Suprapubic skin (tissue), 4 donors: ENCODE measurements at places on chromosomes 1 and 21.

DNA sequence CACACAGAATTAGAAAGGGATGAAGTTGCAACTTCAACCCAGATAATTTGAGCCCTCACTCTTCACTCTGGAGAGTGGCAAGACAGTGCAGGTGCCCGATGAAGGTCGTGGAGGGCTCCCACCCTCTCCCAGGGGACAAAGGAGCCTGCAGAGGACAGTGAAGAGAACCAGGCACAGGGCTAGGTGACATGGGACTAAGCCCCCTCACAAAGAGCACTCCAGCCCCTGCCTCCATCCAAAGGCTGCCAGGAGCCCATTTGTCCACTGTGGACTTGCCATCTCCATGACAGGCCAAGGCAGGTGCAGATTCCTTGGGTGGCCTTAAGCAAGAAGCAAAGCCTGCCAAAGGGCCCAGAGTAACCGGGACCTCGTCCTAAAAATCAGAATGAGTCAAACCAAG lies 15.1 kb downstream of the ERRFI1 start:
- DNase-seq = no peak

DNA sequence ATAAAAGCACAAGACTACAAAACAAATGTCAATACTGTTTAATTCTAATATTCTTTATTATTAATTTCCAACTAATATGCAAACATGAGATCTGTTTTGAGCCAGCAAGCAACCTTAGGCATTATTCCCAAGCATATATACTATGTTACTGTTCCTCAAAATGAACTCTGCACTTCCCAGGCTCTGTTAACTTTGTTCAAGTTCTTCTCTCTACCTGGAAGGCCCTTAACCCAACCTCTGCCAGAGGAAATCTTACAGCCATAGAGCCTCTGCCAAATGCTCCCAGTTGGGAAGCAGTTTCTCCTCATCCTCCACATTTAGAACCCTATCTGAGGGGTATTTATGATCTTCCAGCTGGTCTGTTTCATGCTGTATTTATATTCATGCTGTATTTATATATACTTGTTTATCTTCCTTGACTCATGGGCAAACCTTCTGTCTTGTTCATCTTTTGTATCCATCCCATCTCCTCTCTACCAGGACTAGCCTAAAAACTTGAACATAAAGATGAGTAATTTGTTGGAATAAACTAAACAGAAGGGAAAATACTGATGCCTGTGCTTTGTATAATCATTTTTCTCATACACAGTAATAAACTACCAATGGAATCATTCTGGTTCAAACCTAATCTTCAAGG lies 5.3 kb downstream of the IVNS1ABP start:
- DNase-seq = no peak

DNA sequence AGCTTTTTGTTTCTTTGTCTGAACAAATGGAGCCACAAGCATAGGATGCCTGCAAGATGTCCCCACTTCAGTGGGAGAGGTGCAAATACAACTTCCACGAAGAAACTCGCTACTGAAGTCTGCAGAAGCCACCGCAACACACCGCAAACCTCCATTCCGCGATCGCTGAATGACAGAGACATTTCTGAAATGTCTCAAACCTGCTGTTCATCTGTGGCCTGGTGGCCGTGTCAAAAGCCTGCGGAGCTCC lies 1.0 kb downstream of the TP53BP2 start:
- DNase-seq = no peak

GRCh38 chr1:187877220-187877619 lies 1048.5 kb downstream of the PLA2G4A start:
- DNase-seq = no peak

DNA sequence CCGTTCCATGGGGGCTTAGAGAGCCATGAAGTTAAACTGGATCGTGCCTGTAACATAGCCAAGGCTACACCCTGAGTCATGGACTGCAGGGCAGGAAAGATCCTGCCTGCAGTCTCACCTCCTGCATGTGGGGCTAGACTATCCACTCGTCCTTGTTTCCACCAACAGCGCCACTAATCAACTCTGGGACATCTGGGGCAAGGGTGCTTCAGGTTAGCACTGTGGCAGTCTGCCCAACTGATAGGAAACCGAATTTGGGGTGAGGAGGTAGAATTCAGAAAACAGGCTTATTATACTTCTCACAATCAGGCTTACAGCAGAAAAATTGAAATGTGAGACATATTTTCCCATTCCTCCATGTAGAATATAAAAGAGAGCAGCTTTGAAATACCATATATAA lies 85.2 kb upstream of the ADAM30 start:
- DNase-seq = no peak

GRCh38 chr1:48251821-48252220 lies 29.3 kb downstream of the SLC5A9 start:
- DNase-seq = no peak

- DNase-seq = no peak
These were observed 40.7 kb downstream of the XPR1 start for GRCh38 chr1:180672505-180672904.

GRCh38 chr1:213111502-213111901 lies 60.5 kb downstream of the RPS6KC1 start:
- DNase-seq = no peak

DNA sequence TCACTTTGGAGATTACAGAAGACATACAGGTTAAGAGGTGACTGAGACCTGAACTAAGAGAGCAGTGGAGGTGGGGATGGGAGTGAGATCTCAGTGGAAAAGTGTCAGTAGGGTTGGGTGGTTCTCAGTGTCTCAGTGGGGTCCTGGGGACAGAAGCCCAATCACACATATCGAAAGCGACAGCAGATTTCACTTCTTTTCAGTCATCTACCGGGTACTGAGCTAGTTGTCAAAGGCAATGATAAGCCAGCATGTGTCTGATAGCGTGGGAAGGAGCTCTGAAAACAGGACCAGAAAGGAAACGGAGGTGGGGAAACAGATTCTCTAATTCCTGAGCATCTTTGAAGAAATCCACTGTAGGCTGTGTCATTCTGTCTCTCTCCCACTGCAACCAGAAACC lies 59.5 kb downstream of the RHOU start:
- DNase-seq = no peak

DNA sequence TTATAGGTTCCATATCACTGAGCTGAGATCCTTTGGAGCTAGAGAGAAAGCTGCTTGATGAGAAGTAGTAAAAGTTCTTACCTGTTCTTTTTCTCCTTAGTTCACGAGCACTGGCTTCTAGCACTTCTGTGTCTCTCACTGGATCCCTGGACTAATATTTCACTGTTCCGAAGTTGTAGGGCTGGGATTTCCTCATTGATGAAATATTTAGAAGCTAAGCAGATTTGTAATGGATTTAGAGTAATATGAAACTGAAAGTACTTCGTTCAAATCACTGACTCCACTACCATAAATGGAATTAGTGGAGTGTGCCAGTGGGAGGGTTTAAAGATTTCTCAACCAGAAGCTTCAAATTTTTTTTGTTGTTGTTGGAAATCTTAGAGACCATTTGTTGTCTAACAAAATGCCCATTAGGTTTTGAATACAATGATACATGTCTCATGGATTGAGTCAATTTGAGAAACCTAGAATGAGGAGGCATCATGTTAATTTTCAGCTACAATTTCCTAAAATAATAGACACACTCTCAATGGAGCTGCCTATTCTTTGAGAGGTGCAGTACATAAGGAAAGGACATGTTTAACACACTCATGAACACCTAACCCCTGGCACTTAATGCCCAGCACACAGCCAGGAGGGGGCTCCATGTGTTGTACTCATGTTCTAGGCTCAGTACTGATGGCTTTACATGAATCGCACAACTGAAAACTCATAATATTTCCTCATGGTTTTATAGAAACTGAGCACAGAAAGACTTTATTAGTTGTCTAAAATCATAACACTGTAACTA lies at the start of gene GBP1:
GBP1 (minus strand) TSS at position 130 of the 790 bp plus-strand sequence. CDS start 1,974 bp downstream, outside the sequence.
- DNase-seq = no peak
